ENCODE measurements at places on chromosomes 3 and 15. TPM values are rescaled to one million over a fixed set of nuclear protein-coding genes. Genes with fewer than 3 reads are reported as not detected.

GRCh38 chr15:63522225-63522578 lies 17.8 kb downstream of the USP3 start:
- DNase-seq: no peak

GRCh38 chr3:101791778-101792177 lies 12.8 kb downstream of the NXPE3 start:
- DNase-seq: no peak

DNA sequence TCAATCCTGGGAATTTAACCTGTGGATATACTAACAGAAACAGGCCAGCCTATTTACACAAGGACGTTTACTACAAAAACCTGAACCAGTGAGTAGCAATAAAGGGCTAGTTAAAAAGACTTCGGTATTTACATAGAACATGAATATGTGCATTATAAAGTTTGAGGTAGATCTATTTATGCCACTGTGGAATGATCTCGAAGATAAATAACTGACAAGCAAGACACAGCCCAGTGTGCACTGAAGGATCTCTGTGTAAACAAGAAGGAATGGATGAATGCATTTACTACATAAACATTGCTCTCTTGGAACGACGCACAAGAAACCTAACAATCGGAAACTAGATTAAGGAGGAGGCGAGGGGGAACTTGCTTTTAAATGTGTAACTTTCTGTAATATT lies 132.0 kb upstream of the NSMCE3 start:
- DNase-seq: no peak

The MST1R gene
- 18.9 TPM for total RNA-seq

- no peak for DNase-seq
Observed at GRCh38 chr15:88375234-88375927, 91.8 kb downstream of the MRPL46 start.

The PSMD2 gene
- 209 TPM for total RNA-seq

DNA sequence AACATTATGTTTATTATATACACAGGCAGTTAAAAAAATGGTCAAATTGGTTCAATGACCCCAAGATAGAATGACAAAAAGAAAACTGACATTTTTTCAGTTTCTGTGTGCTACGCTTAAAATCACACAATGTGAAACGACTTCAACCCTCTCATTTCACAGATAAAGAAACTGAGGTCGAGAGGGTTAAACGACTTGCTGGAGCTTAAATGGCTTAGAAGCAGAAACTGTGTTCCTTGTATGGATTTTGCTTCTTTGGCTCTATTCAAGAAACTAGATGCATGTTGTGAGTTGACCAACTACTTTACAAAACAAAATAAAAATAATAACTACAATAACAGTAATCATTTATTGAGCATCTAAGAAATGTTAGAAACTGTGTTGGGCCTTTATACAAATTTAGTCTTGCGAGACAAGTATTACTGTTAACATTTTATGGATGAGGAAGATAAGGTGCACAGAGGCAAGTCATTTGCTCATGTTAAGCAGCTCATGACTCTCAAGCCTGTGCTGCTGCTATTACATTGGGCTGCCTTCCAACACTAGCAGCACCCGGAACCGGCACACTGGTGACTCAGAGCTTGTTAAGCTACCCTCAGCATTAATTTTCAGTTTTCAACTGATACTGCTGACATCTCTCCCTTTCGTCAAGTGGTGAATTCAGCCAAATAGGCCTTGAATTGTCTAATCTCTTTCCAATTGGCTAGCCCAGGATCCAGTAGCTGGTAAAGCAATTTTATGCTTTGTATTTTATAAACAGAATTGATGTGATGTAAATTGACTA lies 487.6 kb downstream of the NAALADL2 start:
- DNase-seq: no peak

- no peak for DNase-seq
Observed at GRCh38 chr3:129231331-129232119, 17.9 kb upstream of the COPG1 start.

- DNase-seq: no peak
Observed at GRCh38 chr3:106097817-106098435, 229.1 kb upstream of the CBLB start.

The RTP1 gene
- total RNA-seq: not detected

GRCh38 chr3:17065881-17066280 lies 181.1 kb downstream of the PLCL2 start:
- no peak for DNase-seq

DNA sequence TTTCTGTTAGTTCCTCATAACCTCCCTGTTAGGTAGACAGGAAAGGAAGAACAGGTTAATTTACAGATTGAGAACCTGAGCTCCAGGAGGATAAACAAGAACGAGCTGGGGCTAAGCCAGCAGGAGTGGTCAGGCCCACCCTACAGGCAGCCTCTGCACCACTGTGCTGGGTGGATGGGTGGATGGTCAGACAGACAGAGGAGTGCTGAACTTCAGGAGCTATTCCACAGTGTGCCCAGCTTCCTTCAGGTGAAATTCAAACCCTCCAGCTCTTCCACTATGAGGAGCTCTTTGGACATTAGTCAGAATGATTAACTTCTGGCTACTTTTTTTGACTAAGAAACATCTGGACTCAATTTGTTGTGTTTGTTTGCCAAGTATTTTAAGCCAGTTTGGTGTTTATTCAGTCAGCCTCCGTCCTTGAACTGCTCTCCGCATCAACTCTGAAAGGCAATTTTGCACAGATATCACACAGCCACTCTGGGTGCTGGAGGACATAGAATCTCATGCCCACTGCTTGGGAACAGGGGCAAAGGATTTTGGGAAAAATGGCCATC lies 361.9 kb downstream of the CLSTN2 start:
- DNase-seq: no peak

The FMN1 gene
- total RNA-seq: 10.1 TPM

The C3orf20 gene
- total RNA-seq: not detected

The CPN2 gene
- total RNA-seq: not detected

The LMLN gene
- 3.5 TPM for total RNA-seq

DNA sequence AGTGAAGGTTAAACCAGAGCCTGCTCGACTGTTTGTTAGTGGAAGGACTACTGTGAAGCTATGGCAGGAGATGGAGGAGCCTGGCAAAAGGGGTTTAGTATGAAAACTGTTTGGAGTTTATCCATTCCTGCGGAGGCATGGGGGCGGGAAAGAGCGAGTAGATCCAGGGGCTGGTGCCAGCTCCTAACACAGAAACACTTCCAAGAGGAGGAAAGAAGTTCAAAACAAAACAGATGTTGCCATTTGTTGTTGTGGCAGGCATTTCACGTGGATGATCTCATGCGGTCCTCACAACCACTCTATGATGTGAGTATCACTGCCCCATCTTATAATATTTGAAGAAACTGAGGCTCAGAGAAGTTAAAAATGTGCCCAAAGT lies 30.7 kb upstream of the KY start:
- DNase-seq: no peak

GRCh38 chr3:66363148-66363547 lies 137.7 kb downstream of the LRIG1 start:
- no peak for DNase-seq

The GMNC gene
- not detected for total RNA-seq

GRCh38 chr3:78268716-78269668 lies 1229.1 kb downstream of the ROBO2 start:
- DNase-seq: no peak

- DNase-seq: no peak
Observed at GRCh38 chr3:178851564-178851963, 220.0 kb downstream of the ZMAT3 start.

The LSMEM2 gene
- total RNA-seq: not detected

DNA sequence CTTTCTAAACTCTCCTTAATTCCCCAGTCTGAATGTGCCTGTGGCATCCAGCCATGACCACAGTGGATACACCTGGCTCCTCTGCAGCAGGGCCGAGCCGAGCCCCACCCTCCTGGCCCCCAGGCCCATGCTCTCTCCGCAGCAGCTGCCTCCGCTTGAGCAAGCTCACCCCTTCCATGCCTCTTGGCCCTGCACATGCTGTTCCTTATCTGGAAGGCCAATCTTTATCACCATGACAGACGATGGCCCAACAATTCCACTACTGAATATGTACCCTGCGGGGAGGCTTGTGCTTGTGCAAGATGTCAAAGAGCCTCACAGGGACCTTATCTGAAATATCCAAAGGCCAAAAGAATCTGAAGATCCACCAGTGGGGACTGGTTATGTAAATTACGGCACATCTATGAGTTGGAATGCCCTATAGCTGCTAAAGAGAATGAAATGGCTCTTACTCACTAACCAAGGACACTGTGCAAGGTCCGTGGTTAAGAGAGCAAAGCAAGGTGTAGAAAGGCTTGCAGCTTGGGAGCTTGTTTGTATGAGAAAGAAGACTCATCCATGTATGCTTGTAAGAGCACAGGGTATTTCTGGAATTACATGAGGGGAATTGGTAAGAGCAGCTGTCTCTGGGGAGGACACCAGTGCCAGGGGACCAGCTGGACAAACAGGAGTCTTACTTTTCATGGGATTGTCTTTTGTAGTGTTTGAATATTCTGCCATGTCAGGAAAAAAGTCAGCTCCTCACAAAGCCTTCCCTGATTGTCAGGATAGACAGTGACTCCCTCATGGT lies 55.2 kb downstream of the WNT7A start:
- DNase-seq: no peak

The CYP11A1 gene
- 1.3 TPM for total RNA-seq

- DNase-seq: no peak
Observed at GRCh38 chr3:134887536-134887935, 92.5 kb downstream of the EPHB1 start.

- no peak for DNase-seq
Observed at GRCh38 chr3:55423782-55424181, 63.3 kb downstream of the WNT5A start.

The THPO gene
- not detected for total RNA-seq

DNA sequence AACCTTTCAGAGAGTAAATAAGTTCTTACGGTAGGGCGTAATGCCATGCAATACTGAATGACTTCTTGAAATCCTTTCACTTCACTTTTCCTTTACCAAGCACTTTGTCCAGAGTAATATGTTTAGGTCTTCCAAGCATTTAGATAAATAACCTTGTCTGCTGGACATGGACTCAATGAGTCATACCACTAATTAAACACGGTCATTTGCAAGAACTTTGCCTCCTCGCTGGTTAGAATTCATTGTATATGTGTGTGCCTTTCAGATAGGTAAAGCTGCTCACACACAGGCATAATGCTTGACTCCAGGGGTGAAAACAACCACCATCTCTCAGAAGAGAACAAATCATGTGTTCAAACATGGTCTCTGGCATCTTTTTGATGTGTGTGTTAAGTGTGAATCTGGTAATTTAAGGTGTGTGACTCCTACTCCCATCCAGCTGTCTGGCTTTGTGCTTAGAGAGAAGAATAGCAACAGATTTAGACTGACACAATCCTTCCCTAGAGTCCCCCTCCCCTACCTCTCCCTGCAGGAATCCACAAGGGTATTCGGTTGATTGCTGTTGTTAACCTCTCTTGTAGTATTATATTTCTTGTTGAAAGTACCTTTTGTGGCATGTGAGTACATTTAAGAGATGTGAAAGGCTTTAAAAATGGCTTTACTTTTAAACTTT lies 419.0 kb downstream of the CNTN4 start:
- DNase-seq: no peak

DNA sequence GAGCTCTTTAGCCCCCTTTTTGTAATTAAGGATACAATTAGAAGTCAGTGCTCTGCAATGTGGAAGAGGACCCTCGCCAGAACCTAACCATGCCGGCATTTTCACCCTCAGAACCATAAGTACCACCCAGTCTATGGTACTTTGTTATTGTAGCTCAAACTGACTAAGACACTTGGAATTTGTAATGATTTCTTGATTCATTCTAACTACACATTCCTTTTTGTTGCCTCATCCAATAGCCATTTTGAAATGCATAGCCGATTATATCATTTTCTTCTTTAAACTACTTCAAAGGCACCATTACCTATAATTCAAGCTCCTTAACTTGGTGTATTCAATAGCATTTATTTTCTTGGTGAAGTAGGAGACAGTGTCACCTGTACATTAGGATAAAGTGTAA lies 61.4 kb downstream of the GLB1 start:
- no peak for DNase-seq

The DNAH12 gene
- not detected for total RNA-seq

- DNase-seq: no peak
Observed at GRCh38 chr3:82276992-82277391, 515.5 kb upstream of the GBE1 start.

The STOML1 gene
- total RNA-seq: 13.6 TPM

The MBD4 gene
- total RNA-seq: 10.9 TPM

GRCh38 chr3:14798231-14798630 lies 20.5 kb upstream of the FGD5 start:
- DNase-seq: no peak

- no peak for DNase-seq
Observed at GRCh38 chr3:88137836-88138235, 11.9 kb upstream of the C3orf38 start.

Data from esophagus squamous epithelium (tissue), 5 donors.